Amniotic stem cell (primary cell): ENCODE measurements at places on chromosomes 11 and 22.

GRCh38 chr11:126698576-126698975 lies 302.0 kb downstream of the KIRREL3 start:
- no peak for DNase-seq

- DNase-seq = no peak
Observed at GRCh38 chr11:34649597-34649996, 28.7 kb downstream of the EHF start.

- DNase-seq = no peak
Observed at GRCh38 chr22:47598864-47599263, 836.4 kb downstream of the TBC1D22A start.

DNA sequence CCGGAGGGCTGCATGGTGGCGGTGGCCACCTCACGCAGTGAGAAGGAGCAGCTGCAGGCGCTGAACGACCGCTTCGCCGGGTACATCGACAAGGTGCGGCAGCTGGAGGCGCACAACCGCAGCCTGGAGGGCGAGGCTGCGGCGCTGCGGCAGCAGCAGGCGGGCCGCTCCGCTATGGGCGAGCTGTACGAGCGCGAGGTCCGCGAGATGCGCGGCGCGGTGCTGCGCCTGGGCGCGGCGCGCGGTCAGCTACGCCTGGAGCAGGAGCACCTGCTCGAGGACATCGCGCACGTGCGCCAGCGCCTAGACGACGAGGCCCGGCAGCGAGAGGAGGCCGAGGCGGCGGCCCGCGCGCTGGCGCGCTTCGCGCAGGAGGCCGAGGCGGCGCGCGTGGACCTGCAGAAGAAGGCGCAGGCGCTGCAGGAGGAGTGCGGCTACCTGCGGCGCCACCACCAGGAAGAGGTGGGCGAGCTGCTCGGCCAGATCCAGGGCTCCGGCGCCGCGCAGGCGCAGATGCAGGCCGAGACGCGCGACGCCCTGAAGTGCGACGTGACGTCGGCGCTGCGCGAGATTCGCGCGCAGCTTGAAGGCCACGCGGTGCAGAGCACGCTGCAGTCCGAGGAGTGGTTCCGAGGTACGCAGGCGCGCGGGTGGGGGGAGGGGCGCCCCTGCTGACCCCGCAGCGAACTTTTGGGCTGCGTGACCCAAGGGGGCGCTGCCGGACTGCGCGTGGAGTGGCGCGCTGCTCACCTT lies 670 bp downstream of the NEFH start:
- no peak for DNase-seq

GRCh38 chr11:91686281-91686680 lies 538.3 kb upstream of the FAT3 start:
- no peak for DNase-seq

DNA sequence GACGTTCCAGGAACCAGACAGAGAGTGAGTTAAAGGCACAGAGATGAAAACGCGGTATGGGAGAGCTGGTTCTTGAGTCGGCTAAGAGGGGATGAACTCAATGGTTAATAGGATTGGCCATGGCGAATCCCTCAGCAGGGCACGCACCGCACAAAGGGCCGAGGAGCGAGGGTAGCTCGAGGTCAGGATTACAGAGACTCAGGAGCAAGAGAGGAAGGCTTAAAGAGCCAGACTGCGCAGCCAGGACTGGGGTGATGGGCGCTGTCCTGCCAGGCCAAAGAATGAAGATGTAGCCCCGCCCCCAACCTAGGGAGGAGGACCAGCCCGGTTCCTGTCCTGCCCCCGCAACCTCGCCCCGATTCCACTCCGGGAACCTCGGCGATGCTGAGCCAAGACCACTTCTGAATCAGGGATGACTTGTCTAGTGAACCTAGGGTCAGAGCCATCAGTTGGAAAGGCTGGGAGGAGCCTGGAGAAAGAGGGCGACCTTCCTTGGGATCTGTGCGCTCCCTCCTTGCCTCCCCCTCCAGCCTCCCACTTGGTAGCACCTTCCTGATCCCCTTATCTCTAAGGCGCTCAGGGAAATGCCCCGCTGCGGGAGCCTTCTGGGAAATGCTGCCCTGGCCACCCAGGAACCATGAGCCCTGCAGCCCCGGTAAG lies at the start of gene PLEKHB1:
Gene PLEKHB1, plus strand, starts transcription at position 610 of the 660 bp plus-strand sequence. Its CDS starts 28 bp downstream, at position 638.
- DNase-seq = no peak
